Activated CD4-positive, alpha-beta T cell treated with anti-CD3 and anti-CD28 coated beads, Interleukin-2, amount 50 U/mL, for 1 hour (primary cell): ENCODE measurements at places on chromosomes 3 and 15.

- DNase-seq = no peak
These were observed 159.7 kb upstream of the MBNL1 start for GRCh38 chr3:152109038-152109437.

DNA sequence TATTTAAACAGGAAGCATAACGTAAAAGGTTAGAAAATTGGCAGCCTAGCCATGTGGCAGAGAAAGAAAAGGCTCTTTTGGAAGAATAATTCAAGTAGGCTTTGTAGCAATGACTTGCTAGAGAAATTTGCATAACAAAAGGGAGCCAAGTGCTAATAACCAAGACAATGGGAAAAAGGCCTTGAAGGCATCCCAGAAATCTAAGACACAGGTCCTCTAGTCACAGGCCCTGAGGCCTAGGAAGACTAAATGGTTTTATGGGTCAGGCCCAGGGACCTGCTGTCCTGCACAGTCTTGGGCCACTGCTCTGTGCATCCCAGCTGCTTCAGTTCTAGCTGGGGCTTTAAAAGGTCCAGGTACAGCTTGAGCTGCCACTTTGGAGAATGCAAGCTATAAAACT, 78.5 kb downstream of the FGF7 start:
- DNase-seq = no peak

DNA sequence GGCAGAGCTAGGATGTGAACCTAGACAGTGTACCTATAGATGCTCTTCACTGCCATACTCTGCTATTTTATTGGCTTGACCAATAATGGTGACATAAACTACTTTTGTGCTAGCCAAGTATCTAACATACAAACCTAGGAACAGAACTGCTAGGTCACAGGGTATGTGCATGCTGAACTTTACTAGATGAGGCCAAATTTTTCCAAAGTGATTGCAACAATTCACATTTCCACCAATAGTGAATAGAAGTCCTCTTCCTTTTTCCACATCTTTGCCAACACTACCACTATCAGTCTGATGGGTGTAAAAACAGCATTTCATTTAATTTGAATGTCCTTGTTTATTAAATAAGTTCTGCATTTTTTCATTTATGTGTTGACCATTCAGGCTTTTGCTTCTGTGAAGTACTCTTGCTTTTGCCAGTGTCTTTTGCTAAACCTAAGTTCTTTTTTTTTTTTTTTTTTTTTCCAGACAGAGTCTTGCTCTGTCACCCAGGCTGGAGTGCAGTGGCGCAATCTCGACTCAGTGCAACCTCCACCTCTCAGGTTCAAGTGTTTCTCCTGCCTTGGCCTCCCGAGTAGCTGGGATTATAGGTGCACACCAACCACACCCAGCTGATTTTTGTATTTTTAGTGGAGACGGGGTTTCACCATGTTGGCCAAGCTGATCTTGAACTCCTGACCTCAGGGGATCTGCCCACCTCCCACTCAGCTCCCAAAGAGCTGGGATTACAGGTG, 54.1 kb downstream of the DCAF1 start:
- no peak for DNase-seq

GRCh38 chr3:172082269-172082668, 42.9 kb downstream of the FNDC3B start:
- DNase-seq = no peak

DNA sequence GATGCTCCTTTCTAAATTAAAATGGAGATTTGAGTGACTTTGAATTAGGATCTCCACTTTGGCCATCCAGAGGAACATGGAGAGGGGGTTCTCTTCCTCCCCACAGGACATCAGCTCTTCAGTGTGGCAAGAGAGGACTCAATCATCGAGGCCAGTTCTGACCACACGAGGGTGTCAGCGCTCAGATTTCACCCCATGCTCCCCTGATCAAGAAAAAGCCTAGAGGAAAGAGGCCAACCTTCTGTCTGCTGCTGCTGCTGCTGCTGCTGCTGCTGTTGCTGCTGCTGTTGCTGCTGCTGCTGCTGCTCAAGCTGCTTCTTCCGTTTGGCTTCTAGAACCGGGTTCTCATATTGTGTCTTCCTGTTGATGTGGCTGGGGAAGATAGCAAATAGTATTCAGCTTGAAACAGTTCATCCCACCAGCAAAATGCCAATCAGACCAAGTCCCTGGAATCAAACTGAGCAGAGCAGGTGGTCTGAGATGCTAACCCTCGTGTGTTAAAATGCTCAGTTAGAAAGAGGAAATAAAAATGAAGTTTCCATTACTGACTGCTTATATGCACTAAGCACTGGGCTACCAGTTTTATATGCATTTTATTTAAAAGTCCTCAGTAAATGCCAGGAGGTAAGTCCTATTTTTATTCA, 599.0 kb downstream of the MAGI1 start:
- no peak for DNase-seq

- DNase-seq = no peak
These were observed 110.3 kb upstream of the TMEM108 start for GRCh38 chr3:132927896-132928295.

- no peak for DNase-seq
These were observed 28.5 kb downstream of the MCTP2 start for GRCh38 chr15:94259863-94260262.

- no peak for DNase-seq
These were observed 1.5 kb downstream of the ECE2 start for GRCh38 chr3:184277366-184277765.

GRCh38 chr3:101941318-101942040, 92.2 kb downstream of the NFKBIZ start:
- no peak for DNase-seq

DNA sequence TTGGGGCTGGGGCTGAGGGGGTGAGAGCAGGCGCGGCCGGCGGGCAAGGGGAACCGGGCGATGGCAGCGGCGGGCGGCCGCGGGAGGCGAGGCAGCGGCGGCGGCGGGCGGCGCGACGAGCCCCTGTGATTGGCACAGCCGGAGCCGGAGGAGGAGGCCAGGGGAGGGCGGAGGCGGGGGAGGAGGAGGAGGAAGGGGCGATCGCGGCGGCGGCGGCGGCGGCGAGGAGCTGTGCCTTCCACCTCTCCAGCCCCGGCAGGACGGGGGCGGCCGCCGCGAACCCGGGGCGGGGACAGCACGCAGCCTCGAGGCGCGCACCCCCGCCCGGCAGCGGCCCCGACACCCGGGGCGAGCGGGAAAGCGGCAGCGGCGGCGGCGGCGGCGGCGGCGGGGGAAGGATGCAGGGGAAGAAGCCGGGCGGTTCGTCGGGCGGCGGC, at the start of gene SLCO3A1:
Gene SLCO3A1, plus strand, starts transcription at position 198 of the 437 bp plus-strand sequence.
- peak; percentile 78 for DNase-seq

- DNase-seq = no peak
These were observed 5.8 kb upstream of the RARRES1 start for GRCh38 chr3:158737976-158738615.

DNA sequence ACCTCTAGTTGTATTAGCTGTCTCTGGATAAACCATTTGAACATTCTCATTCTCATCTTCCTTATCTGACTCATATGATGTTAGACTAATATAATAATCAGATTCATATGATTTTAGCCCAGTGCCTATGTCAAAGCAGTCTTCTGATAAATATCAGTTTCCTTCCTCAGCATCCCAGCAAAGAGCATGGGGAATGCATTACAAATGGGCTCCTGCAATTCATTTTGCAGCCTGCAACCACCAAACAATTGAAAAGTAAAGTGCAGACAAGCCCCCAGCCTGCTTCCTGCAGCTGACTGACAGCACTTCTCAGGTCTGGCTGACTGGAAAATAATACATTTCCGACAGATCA, 78.2 kb upstream of the STAC start:
- no peak for DNase-seq

- no peak for DNase-seq
These were observed 22.5 kb upstream of the OTOL1 start for GRCh38 chr3:161474139-161474538.

DNA sequence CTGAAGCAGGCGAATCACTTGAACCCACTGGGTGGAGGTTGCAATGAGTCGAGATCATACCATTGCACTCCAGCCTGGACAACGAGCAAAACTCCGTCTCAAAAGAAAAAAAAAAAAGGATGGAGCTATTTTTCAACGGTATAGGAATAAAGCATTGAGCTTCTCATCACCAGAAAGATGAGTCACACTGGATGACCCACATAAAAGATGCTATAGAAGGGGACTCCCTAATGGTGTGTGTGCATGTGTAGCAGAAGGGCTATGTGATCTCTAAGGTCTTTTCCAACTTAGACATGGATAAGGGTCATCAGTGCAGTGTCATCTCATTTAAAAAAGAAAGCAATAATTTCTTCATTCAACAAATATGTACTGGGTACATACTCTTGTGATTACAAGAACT, 476.0 kb downstream of the MFSD1 start:
- DNase-seq = no peak

- DNase-seq = no peak
These were observed 100.7 kb downstream of the GALK2 start for GRCh38 chr15:49270541-49271421.

DNA sequence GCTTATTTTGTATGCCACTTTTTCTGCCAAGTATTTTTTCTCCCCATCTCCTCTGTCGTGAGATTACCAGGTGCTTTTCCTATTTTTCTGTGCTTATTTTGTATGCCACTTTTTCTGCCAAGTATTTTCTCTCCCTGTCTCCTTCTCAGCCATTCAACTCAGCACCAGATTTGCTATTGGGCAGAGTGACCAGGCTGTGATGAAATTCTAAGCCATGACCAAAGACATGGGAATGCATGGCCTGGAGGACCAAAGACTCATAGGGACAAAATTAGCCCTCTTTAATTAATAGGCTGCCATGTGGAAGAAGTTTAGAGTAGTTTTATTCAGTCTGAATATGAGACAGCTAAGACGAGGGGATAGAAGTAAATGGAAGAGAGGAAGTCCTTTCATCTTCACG, 257.4 kb downstream of the SQOR start:
- no peak for DNase-seq

DNA sequence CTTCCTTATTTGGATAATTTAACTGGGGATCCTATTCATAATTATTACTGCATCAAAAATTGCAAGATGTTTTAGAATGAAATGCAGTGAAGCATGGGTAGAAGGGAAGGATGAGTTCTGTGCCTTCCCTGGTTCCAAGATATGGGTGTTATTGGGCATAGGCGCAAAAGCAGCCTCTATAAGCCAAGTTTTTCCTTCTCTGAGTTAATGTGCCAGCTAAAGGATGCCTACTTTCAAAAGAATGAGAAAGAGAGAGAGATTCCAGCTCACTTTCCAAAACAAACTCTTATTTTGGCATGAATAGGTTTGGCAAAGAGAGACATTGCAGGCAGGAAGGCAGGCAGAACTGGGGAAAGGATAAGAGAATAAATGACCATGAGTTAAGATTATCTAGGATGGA, 270.2 kb downstream of the TAFA4 start:
- DNase-seq = no peak
